ENCODE measurements at places on chromosomes 13 and 19. TPM values are rescaled to one million over a fixed set of nuclear protein-coding genes. Genes with fewer than 3 reads are reported as not detected.

DNA sequence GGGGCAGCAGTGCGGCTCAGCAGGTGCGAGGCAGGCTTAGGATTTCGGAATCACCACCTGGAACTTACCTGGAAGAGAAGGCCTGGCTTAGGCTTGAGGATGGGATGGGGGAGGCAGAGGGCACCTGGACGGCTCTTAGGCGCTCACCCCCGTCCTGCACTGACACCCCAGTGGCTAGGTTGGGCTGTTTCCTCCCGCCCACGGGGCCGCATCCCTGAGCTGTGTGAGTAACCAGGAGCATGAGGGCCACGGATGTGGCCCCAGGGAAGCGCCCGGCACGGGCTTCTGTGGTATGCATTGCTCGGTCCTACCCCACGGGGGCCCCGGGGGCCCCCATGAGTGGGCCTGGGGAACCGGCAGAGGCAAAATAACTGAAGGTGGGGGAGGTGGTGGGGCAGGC, 2.4 kb upstream of the NKPD1 start:
- no peaks in the 10 kb centered on the region for H3K36me3 ChIP-seq
- H3K27ac ChIP-seq = no peak overlapping the region
- peaks cover 27% of the 10 kb centered on the region for H3K27me3 ChIP-seq

- H3K27ac ChIP-seq = no peak overlapping the region
- no peak for DNase-seq
- no peak overlapping the region for H3K4me3 ChIP-seq
- H3K36me3 ChIP-seq = peaks cover 24% of the 10 kb centered on the region
- no peaks in the 10 kb centered on the region for H3K4me1 ChIP-seq
These were observed 95.2 kb downstream of the TDRD3 start for GRCh38 chr13:60492187-60492586.

- H3K4me1 ChIP-seq = no peaks in the 10 kb centered on the region
- no peak for DNase-seq
- no peaks in the 10 kb centered on the region for H3K36me3 ChIP-seq
These were observed 1202.0 kb downstream of the EFNB2 start for GRCh38 chr13:105333416-105333815.

- H3K27ac ChIP-seq = no peak overlapping the region
- no peak for DNase-seq
These were observed 84.8 kb downstream of the SLC25A15 start for GRCh38 chr13:40874138-40874779.

DNA sequence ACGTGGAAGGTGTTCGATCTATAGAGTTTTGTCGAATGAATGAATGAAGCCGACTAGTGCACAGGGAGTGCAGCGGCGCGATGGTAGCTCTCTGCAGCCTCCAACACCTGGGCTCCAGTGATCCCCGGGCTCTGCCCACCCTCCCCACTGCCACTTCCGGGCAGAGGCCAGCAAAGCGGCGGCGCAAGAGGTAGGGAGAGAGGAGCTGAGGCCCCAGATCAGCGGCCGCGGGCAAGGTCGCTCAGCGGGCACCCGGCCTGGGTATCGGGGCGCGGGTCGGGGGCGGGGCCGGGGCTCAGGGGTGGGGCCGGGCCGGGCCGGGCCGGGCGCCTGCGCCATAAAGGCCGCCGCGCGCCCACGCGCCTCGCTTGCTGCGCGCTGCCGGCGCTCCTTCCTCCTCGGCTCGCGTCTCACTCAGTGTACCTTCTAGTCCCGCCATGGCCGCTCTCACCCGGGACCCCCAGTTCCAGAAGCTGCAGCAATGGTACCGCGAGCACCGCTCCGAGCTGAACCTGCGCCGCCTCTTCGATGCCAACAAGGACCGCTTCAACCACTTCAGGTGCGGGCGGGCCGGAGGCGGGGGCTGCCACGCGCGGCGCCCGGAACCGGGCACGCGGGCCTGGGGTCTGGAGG, at the start of gene GPI:
TSS of gene GPI (plus strand) at position 367 of the 633 bp plus-strand sequence. CDS start at position 438, 71 bp downstream.
- H3K27me3 ChIP-seq = no peaks in the 10 kb centered on the region
- peaks cover 35% of the 10 kb centered on the region for H3K4me1 ChIP-seq
- peak; percentile 67 for DNase-seq
- peak within 1 kb of the TSS; percentile 91 for H3K27ac ChIP-seq
- H3K36me3 ChIP-seq = peaks cover 36% of the 10 kb centered on the region

GRCh38 chr19:1882786-1883692, 2.3 kb downstream of the ABHD17A start:
- DNase-seq = no peak
- H3K27me3 ChIP-seq = no peaks in the 10 kb centered on the region
- peaks cover 28% of the 10 kb centered on the region for H3K4me1 ChIP-seq
- peak overlapping the region; percentile 84 for H3K27ac ChIP-seq

DNA sequence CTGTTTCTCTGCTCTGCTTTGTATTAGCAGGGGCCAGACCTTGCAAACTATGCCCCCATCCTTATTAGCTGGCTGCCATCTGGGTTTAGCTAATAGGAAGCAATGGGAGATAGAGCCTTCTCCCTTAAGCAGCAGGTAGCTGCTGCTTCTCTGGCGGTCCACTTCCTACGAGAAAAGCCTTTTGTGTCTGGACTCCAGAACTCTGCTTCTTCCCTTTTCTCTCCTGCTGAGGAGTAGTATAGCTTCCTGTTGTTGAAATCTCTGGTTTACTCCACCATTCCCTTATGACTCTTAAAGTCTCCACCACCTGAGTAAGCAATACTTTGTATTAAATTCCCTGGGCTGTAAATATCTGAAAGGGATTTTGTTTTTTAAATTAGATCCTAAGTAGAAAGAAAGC, 147.1 kb downstream of the DNAJC15 start:
- no peaks in the 10 kb centered on the region for H3K27me3 ChIP-seq
- no peaks in the 10 kb centered on the region for H3K4me1 ChIP-seq
- DNase-seq = no peak
- H3K27ac ChIP-seq = no peak overlapping the region
- no peak overlapping the region for H3K4me3 ChIP-seq

- H3K36me3 ChIP-seq = peaks cover 12% of the 10 kb centered on the region
- peak overlapping the region; percentile 86 for H3K27ac ChIP-seq
- H3K4me1 ChIP-seq = peaks cover 88% of the 10 kb centered on the region
These were observed 6.3 kb downstream of the PLEKHF1 start for GRCh38 chr19:29671393-29672160.

GRCh38 chr13:45341034-45341798, at the start of gene TPT1:
TSS of gene TPT1 (minus strand) at chr13:45341183. CDS start at chr13:45341069, 114 bp downstream.
- peaks cover 44% of the 10 kb centered on the region for H3K4me1 ChIP-seq
- peak within 1 kb of the TSS; percentile 98 for H3K27ac ChIP-seq
- peaks cover 63% of the 10 kb centered on the region for H3K36me3 ChIP-seq
- DNase-seq = peak; percentile 99

GRCh38 chr19:49398931-49399330, 10.9 kb downstream of the KASH5 start:
- no peak overlapping the region for H3K27ac ChIP-seq
- no peaks in the 10 kb centered on the region for H3K36me3 ChIP-seq
- no peak overlapping the region for H3K4me3 ChIP-seq
- no peaks in the 10 kb centered on the region for H3K4me1 ChIP-seq

Gene F10
- total RNA-seq = 0.63 TPM

Gene EPSTI1
- 1.4 TPM for total RNA-seq

All from psoas muscle (tissue), 8 donors.